ENCODE measurements at places on chromosomes 11 and 22.

- DNase-seq, result no peak
Measured at GRCh38 chr22:20212754-20213699, 55.1 kb downstream of the RTN4R start.

DNA sequence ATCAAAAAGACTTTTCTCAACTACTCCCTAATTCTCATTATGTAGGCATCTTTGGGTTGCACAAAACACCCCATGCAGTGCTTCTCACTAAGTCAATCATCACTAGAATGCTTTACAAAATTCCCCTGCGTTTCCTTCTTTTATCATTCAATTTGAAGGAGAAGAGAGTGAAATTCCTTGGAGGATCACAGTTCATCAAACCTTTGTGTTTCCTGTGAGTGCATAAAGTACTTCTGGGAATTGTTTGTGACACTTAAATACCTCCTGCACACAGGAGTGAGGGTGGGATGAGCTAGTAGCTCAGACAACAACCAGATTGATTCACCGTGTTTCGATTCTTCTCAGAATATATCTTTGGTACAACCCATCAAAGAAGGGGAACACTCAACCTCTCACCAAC, 3.7 kb upstream of the OR5AR1 start:
- DNase-seq, result no peak

- no peak for DNase-seq
Measured at GRCh38 chr11:12539572-12539971, 134.6 kb upstream of the TEAD1 start.

DNA sequence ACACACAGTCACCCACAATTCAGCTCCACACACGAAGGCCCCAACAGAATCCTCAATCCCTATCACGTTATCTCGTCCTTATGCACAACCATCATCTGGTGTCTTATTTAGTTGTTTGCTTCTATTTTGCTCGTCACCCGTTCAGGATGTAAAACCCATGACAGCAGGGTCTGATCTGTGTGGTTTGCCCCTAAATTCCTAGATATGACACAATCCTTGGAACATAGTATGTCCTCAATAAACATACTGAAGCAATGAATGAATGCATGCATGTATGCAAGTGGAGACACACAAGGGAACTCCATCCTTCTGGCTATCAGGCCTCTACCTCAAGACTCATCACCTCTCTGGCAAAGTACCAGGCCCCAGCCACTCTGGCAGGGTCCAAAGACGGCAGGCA, 20.2 kb downstream of the STARD10 start:
- DNase-seq, result no peak

GRCh38 chr11:132855516-132855915, 676.8 kb downstream of the OPCML start:
- no peak for DNase-seq

- DNase-seq, result peak; percentile 99
Measured at GRCh38 chr22:37303821-37304274, 21.5 kb downstream of the CYTH4 start.

DNA sequence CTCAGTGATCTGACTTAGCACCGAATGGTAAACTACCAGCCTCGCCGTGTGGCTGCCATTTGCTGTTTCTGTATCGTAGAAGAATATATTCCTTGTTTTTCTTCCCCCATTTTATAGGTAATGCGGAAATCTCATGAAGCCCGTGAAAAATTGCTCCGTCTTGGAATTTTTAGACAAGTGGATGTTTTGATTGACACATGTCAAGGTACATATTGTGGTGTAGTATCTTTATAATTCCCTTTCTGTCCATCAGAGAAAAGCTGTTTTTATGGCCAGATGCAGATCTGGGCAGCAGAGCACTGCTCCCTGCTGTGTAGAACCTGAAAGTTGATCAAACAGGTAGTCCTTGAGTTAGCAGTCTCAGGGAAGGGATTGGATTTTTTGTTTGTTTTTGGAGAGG, 13.4 kb downstream of the SAMM50 start:
- DNase-seq, result no peak

DNA sequence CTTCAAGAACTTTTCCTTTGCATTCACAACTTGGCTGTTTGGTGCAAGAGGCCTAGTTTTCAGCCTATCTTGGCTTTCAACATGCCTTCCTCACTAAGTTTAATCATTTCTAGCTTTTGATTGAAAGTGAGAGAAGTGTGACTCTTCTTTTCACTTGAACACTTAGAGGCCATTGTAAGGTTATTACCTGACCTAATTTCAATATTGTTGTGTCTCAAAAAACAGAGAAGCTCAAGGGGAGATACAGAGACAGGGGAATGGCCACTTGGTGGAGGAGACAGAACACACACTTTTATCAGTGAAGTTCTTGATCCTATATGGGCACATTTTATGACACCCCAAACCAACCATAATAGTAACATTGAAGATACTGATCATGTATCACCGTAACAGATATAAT, 532.3 kb downstream of the DLG2 start:
- DNase-seq, result no peak

GRCh38 chr11:128422576-128423370, 164.6 kb downstream of the ETS1 start:
- DNase-seq, result no peak

GRCh38 chr11:70201882-70202861, 924 bp upstream of the FADD start:
- DNase-seq, result peak; percentile 43

DNA sequence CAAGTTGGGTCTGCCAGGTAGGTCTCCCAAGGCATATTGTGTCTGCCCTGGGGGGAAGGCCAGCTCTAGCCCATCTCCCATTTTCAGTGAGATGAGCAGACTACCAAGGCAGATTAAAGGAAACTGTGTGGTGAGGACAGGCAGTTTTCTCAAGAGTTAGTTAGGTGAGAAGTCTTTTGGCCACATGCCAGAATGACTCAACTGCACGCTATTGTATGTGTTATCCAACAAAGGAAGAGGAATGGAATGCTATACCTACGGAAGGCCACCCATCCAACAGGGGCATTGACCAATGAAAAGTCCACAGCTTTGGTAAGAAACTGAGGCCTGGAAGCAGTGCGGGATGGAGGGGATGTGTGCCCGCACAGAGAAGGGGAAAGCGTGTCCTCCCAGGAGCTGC, 941.7 kb downstream of the NTM start:
- no peak for DNase-seq

DNA sequence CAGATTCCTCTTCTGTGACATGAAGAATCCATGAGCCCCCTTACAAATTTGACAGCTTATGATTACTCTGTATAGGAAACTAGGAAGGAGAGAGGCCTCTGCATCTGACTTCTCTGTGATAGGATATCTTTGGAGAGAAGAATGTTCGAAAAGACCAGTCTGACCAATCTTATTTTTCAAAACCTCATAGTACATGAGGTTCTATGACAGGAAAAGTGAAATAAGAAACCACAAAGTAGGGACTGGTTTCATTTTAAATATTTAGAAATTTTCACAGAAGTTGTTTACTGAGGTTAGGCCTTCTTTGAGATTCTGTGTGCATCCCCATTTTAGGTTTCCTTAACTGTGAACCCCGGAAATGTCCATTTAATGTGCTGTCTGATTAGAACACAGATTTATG, 2.1 kb upstream of the OR4X1 start:
- DNase-seq, result no peak

DNA sequence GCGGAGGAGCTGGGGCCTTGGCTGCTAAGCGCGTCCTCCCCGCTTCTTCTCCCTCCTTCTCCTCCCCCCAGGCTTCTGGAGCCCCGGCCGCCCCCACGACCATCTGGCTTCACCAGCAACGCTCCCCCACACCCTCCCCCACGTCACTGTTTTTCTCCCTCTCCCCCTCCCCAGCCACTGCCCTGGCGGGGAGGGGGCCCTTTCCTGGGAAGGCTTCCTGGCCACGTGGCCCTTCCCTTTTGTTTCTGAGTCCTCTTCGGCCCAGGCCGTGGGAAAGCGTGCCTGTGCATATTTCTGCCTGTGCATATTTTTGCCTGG, 27.7 kb downstream of the RTN4R start:
- DNase-seq, result no peak

- no peak for DNase-seq
Measured at GRCh38 chr11:105867742-105868141, 154.3 kb downstream of the MSANTD4 start.

- peak; percentile 36 for DNase-seq
Measured at GRCh38 chr11:68383976-68384501, 71.6 kb downstream of the LRP5 start.

DNA sequence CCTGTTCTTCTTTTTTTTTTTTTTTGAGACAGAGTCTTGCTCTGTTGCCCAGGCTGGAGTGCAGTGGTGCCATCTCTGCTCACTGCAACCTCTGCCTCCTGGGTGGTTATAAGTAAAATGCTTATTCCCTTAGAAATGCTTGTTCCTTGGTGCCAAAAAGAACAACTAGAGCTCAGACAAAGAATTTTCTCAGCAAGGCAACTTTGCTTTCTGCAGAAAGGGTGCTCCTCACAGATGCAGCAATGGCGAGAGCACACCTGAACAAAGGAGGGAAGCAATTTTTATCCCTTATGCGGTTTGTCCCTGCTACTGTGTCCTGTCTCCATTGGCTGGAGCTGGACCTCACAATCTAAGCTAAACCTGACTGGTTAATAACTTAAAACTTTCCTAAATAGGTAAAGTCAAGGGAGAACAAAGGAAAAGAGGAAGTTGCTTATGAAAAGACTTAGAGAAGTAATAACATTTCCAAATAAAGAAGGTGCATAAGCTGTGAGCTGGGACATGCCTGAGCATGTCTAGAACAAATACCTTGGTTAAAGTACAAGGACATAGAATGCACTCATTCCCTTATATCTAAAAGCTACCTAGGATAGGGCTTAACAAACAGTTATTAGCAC, 90.0 kb upstream of the PRR5 start:
- no peak for DNase-seq

DNA sequence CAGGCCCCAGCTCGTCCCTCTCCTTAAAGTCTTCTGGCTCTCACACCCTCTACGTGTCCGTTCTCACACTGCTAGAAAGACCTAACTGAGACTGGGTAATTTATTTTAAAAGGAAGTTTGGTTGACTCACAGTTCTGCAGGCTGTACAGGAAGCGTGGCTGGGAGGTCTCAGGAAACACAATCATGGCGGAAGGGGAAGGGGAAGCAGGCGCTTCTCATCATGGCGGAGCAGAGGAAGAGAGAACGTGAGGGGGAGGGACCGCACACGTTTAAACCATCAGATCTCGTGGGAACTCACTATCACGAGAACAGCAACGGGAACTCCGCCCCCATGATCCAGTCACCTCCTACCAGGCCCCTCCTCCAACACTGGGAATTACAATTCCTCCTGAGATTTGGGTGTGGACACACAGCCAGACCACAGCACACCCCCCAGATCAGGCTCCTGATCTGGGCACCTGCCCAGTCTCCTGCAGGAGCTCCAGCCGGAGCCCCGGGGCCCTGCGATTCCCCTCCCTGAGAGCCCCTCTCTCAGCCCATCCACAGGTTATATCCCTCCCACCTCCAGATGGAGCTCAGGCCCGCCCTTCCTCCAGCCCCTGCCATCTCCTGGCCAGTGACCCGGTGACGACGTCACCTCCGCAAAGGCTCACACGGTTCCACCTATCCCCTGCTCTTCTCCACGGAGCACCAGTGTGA, 170.2 kb downstream of the BRD1 start:
- DNase-seq, result peak; percentile 85

DNA sequence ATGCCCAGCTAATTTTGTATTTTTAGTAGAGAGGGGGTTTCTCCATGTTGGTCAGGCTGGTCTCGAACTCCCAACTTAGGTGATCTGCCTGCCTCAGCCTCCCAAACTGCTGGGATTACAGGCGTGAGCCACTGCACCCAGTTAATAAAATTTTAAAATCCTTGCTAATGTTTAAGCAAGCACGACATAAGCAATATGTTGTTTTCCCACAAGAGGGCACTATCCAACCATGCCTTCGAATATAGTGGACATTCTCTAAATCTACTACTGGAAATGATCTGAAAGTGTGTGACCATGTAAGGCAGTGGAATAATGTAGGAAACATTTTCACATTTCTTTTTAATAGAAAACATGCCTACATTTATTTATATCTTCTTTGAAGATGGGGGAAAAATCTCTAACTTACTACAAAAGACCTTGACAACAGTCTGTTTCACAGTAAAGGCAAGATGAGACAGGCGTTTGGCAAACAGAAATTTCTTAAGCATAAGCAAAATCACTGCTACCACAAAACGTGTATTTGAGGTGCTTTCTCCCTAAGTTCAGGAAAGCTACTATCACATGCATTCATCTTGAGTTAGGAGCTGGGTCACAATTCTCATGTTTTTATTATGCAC, 38.2 kb downstream of the PITPNB start:
- DNase-seq, result peak; percentile 63

- no peak for DNase-seq
Measured at GRCh38 chr11:117419482-117420142, 92.0 kb downstream of the CEP164 start.

DNA sequence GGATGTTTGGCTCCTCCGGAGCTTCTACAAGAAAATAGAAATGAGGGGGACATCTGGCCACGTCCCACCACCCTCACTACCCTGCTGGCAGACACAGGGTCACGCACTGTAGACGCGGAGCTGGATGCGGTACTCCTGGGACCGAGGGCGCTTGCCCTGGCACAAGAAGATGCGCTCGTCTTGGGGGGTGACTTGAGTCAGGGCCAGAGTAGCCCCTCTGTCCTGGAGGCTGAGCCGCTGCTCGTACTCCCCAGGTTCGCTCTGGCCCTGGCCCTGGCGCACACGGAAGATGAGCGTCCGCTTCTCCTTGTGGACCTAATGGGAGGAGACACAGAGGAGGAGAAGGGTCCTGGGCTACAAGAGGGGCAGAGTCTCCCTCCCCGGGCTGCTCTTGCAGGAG, 2.2 kb downstream of the MCAM start:
- DNase-seq, result no peak

DNA sequence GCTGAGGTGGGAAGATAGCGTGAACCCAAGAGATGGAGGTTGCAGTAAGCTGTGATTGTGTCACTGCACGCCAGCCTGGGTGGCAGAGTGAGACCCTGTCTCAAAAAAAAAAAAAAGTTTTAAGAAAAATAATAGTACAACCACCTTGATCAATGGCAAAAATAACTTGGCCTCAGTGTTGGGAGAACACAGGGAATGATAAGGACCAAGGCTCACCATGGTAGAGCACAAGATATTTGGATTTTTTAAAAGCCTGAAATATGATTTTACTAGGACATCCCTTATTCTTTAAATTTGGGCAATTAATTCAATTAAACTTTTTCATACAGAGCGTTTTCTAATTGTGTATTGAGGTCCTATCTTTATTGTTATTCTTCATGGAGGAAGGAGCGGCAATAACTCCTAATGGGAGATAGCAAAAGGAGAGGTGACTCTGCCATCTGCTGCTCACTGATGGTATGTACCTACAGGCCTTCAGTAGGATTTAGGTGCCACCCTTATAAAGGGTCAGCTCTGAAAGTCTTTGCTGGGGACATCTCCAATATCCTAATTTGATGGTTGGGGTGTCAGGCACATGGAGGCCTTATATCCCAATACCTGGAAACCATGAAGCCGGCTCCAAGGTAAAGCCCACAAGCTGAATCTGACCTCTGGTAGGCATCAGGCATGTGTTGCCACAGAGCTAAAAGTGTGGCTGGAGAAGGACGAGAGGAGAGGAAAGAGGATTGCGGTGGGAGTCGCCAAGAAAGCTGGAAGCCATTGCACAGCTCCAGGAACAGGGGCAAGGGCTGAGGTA, 21.9 kb upstream of the POLD3 start:
- peak; percentile 62 for DNase-seq

- DNase-seq, result no peak
Measured at GRCh38 chr11:62166371-62166770, 23.6 kb upstream of the SCGB1D1 start.

All from inflammatory macrophage treated with lipopolysaccharide for 4 hours (primary cell).